Glutamatergic neuron (in vitro differentiated cells): ENCODE measurements at places on chromosomes 12 and 14. TPM values are rescaled to one million over a fixed set of nuclear protein-coding genes. Genes with fewer than 3 reads are reported as not detected.

The OTOGL gene
- total RNA-seq: 0.83 TPM

The LRIG3 gene
- total RNA-seq: 6.9 TPM

The SLC6A13 gene
- total RNA-seq: 0.91 TPM

The TOMM20L gene
- not detected for total RNA-seq

The LRRC10 gene
- not detected for total RNA-seq
